Renal pelvis (tissue), 12 donors: ENCODE measurements at places on chromosomes 7 and 10. TPM values are rescaled to one million over a fixed set of nuclear protein-coding genes. Genes with fewer than 3 reads are reported as not detected.

DNA sequence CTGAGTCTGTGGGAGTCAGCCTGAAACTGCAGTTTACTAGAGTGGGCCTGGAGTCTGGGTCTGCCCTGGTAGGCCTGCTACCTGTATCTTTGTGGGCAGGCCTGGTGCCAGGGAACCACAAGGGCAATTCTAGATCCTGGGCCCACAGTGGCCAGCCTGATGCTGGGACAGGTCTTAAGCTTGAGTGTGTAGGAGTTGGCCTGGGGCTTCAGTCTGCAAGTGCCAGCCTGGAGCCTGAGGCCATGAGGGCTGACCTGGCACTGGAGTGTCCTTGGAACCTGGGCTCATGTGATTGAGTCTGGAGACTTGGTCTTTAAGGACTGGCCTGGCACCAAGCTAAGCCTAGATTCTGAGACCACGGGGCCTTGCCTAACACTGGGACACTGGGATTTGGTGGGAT, 245.7 kb upstream of the TEX47 start:
- no peak for DNase-seq

GRCh38 chr10:16835228-16835627, 18.0 kb upstream of the RSU1 start:
- DNase-seq, result no peak

DNA sequence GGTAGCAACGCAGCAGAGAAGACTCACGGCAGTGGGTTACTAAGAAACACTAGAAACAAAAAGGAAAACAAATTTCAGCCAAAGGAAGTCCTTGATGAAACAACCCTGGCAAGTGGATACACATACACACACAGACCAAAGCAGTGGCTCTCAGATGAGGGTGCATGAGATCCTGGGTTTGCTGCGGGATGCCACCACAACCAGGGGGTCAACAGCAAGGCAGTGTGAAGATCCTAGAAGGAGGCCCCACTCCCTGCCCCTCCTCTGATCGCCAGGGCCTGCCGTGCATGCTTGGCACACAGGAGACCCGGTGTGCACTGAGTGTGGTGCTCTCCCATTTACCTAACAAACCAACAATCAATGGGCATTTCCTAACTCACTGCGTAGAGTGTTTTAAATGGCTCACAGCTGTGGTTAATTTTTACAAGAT, 252.3 kb upstream of the KLF14 start:
- DNase-seq, result no peak

GRCh38 chr10:30857803-30858202, 173.9 kb downstream of the ZNF438 start:
- no peak for DNase-seq

DNA sequence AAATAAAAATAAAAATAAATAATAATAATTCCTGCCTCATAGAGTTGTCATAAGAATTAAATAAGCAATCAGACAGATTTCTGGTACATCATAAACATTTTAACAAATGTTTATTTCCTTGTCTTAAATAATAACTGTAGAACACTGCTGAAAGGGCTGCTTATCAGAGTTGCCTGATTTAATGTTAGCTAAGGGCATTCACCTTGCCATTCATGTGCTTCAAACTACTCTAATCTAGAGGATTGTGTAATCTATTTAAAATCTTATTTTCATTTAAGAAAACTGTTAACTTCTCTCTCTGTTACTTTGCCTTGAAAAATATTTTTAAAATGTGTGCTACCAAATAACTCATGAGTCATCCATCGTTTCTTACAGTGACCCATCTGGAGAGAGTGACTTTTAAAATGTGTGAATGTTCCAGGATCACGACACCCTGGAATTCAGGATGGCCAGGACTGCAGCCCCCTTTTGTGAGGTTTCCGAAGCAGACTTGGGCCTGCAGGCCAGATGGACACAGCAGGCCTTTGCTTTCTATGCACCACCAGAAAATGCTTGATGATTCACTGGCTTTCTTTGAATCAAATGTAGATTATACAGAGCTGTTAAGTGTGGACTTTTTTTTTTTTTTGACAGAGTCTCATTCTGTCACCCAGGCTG, 109.1 kb upstream of the TNS3 start:
- DNase-seq, result no peak

- DNase-seq, result no peak
Measured at GRCh38 chr10:98400482-98400881, 14.5 kb downstream of the PYROXD2 start.

DNA sequence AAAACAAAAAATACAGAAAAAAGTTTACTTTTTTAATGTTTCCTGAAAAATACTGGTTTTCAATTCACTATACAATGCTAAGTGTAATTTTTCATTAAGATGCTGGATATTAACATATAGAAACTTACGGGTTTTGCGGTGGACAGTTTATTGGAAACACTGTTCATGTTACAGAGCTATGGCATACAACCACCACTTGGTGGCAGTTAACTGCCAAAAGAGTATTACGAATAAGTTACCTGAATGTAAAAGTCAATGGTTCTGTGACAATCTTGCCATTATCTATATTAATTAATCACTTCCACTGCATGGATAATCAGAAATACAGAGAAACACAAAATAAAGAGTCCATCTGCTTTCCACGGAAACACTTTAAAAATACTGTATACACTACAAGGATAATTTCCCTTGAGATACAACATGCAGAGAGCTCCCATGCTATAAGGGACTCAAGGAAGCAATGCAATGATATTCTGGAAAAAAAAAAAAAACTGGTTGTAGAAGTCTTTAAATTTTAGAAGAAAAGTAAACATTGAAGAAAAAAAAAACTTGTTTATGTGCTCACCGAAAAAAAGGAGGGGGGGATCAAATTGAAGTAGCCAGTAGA, 97.0 kb downstream of the TPK1 start:
- no peak for DNase-seq

- no peak for DNase-seq
Measured at GRCh38 chr10:86316990-86317389, 49.6 kb downstream of the GRID1 start.

DNA sequence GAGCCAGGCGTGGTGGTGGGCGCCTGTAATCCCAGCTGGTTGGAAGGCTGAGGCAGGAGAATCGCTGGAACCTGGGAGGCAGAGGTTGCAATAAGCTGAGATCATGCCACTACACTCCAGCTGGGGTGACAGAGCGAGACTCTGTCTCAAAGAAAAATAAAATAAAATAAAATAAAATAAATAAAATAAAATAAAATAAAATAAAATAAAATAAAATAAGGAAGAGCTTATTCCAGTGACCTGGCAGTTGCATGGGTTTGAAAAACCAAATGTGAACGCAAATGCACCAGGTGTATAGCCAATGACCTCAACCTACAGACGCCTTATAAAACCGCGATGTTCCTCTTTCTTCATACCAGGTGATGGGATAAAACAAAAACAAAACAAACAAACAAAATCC, 995.7 kb downstream of the TYW1 start:
- DNase-seq, result no peak

- no peak for DNase-seq
Measured at GRCh38 chr7:158355456-158356065, 232.1 kb downstream of the PTPRN2 start.

DNA sequence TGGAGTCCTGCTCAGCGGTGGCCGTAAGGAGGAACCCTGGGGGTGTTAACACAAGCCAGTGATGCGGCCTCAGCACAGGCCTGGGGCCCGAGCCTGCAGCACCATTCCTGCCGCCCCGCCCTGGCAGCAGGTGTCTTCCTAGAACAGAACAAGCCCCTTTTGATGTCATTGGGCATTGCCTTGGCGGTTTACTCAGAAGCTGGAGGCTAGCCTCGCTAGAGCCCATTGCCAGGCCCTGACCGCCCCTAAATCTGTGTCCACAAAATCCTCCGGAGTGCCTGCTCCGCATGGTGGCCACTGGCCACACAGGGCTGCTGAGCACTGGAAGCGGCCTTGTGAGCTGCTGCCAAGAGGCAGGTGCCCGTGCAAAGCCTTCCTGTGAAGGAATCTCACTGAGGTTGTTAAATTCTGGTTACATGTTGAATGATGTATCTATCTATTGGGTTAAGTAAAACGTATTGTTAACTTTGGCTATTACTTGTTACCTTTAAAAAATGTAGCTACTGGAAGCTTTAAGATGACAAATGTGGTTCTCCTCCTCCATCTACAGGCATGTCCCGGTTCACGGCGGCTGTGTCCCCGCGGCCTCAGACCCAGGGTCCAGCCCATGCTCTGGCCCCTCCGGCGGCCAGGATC, 1.2 kb upstream of the INPP5A start:
- no peak for DNase-seq

DNA sequence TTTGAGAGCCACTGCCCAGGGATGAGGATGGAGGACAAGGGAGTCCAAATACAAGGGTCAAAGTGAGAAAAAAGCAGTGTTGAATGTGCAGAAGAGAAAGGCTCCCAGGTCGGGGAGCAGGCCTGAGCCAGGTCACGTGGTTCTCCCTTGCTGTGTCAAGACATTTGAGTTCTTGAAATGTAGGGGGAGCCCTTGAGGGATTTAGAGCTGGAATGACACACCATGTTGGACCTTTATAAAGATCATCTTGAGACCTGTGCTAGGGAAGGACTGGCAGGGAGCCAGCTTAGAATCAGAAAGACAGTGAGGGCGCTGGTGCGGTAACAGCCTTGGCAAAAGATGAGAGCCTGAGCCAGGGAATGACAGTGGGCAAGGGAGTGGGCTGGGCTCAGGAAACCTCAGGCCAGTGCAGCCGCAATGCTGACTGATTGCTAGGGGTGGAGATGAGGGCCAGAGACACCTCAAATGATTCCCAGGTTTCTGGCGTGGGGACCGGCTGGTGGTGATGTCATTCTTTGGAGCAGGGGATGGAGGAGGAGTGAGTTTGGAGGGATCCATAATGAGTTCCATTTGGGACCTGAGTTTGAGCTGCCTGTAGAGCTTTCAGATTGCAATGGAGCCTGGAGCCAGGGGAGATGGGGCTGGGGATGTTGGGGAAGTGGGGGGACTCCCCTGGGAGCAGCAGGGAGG, 120.1 kb downstream of the PTPN20 start:
- DNase-seq, result no peak

DNA sequence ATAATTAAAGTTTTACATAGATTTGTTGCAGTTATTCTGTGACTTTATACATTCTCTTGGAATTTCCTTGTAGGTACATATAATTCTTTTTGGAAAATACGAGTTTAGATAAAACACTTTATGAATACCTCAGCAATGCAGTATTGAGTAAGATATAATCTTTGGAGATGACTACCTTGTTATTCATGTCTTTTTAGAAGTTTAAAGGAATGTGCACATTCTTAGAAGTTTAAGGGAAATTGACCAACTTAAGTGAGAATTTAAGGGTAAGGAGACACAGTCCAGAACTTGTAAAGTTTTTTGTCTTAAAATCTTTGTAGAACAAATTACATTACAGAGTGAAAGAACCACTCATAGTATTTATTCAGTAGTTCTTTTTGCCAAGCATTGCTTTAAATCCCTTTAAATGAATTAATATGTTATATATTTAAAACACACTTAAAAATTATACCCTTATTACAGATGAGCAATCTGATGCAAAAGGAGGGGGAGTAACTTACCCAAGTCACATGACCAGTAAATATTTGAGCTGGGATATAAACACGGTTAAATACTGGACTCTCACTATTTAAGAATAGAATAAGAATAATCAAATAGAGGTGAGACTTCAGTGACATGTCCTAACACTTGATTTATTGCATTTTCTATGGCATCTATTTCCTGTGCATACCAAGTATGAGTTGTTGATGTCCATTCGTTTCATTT, 139.5 kb upstream of the FERD3L start:
- DNase-seq, result no peak

- DNase-seq, result no peak
Measured at GRCh38 chr7:2566348-2566889, 7.6 kb downstream of the IQCE start.

DNA sequence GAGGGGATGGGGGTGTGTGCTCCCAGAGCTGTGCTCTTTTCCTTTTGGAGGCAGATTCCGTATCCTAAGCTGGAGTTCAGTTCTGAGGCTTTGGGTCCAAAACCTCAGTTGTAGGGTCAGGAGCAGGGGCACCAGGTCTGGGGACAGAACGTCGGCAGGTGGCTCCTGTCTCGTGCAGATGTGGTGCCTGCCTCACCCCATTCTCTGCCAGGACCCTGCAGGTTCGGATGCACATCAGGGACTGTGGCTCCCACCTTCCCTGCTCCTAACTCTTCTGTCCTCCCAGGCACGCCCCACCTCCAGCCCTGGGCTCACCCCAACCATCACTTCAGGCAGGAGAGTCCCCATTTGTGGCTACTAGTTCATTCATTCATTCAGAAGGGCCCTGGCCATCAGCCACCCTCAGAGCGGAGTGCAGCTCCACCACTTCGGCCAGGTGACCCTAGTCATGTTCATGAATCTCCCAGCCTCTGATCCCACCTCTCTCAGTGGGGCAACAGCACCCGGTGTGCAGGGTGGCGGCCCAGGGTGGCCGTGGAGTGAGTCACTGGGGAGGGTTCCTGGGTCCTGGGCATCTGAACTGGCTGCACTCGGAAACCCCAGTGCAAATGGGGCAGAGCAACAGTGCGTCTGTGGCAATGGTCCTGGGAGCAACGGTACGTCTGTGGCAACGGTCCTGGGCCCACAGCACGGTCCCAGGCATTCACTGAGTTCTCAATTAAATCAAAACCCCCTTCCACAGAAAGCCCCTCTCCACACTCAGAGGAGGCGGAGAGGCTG, 100.8 kb upstream of the FAM20C start:
- DNase-seq, result no peak

DNA sequence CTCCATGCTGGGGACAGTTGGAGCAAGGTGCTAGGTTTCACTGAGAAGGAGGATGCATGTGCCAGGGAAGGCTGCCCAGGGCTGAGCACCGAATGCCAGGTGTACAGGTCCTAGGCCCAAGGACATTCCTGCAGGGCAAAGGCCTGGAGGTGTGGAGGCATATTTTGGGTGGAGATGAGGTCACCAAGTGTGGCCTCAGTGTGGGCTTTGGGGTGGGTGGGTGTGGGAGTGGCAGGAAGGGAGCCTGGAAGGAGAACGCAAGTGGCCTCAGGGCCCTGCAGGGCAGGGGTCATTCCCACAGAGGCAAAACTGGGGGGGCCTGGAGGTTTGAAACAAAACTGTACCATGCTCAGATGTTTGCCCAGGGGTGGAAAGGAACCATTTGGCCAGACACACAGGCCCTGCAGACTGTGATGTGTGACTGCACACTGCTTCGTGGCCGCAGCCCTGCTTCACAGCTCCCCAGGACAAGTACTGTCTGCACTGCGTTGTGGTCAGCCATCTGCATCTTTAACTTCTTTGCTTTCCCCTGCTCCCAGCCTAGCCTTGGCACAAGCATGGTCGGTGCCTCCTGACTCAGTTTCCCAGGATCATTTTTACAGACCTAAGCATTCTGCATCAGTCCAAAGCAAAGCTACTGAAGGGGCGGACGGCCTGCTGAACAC, 5.1 kb downstream of the PLPP4 start:
- no peak for DNase-seq

GRCh38 chr10:63593576-63593975, 72.4 kb downstream of the REEP3 start:
- DNase-seq, result no peak

The CAV1 gene
- polyA plus RNA-seq, result 20.7 TPM

The MOGAT3 gene
- polyA plus RNA-seq, result 0.90 TPM

The MYO1G gene
- polyA plus RNA-seq, result 0.74 TPM

The ITIH5 gene
- polyA plus RNA-seq, result 28.1 TPM

The ATG9B gene
- 1.5 TPM for polyA plus RNA-seq

The MTPN gene
- polyA plus RNA-seq, result 144 TPM
